Smooth muscle cell of the umbilical artery (primary cell): ENCODE measurements at places on chromosomes 1 and 21. TPM values are rescaled to one million over a fixed set of nuclear protein-coding genes. Genes with fewer than 3 reads are reported as not detected.

The LCE3E gene
- total RNA-seq, result not detected in 2 replicates

The CENPF gene
- 5.6 and 40.5 TPM in 2 replicates for total RNA-seq

The EFNA4 gene
- total RNA-seq, result 4.8 and 5.9 TPM in 2 replicates

The PDZK1 gene
- 0.28 and 0.30 TPM in 2 replicates for total RNA-seq

The S100A1 gene
- total RNA-seq, result under 0.01 TPM in 1 of 2 replicates, not detected in the other

The KRTAP10-9 gene
- total RNA-seq, result not detected in 2 replicates
